ENCODE measurements at places on chromosomes 12 and 14. TPM values are rescaled to one million over a fixed set of nuclear protein-coding genes. Genes with fewer than 3 reads are reported as not detected.

- DNase-seq = no peak
These were observed 193.0 kb downstream of the C12orf50 start for GRCh38 chr12:87836190-87836589.

GRCh38 chr12:98137278-98137677 is 378.1 kb upstream of the TMPO start:
- no peak for DNase-seq

Gene DUSP16
- 0.57 TPM for polyA plus RNA-seq

Gene PLEKHH1
- polyA plus RNA-seq = not detected

DNA sequence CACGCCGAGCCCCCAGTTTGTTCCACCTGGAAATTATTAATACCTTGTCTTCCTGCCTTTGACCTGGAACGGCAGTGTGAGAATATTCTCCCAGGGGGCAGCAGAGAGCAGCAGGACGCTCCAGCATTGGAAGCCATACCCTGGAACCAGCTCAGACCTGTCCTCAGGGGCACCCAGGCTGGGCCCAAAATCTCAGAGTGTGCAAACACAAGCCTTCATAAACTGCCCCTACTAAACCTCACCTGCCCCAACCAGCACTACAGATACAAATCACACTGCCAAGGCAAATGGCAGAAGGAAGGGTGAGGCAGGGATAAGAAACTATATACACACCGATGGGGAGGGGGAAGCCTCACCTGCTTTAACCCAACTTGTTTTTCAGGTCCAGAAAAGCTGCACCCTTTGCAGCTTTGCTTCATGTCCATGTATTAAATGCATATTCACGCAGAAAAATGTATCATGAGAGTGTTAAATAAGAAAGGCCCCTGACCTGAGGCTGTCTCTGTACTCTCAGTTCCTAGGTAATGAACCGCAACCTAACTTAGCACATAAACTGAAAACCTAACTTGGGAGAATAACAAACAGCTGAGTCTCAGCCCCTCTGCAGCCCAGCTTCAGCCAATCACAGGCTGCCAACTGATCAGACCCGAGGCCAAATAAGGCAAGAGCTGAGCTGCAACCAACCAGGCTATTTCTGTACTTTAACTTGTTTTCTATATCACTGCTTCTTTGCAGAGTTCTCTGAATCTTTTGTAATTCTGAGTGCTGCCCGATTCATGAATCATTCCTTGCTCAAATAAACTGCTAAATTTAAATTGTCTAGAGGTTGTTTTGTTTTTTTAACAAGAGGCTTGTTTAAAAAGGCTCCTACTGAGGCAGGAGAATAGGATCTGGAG is 130.1 kb downstream of the SPTSSA start:
- peak; percentile 28 for DNase-seq

DNA sequence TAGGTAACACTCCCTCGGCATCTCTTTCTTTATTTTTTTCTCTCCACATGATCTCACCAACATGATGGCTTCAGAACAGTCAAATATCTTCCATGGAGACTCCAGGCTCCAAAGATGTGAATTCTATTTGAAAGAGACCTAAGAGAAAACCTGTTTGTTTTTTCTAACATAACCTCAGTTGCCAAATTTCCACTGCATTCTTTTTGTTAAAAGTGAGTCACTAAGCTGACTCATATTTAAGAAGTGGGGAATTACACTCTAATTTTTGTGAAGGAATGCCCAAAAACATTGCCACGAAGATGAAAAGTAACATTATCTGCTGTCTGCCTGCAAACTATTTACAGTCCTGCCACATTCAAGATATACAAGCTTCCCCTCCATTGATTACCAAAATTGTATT is 1337.6 kb downstream of the LRFN5 start:
- no peak for DNase-seq

DNA sequence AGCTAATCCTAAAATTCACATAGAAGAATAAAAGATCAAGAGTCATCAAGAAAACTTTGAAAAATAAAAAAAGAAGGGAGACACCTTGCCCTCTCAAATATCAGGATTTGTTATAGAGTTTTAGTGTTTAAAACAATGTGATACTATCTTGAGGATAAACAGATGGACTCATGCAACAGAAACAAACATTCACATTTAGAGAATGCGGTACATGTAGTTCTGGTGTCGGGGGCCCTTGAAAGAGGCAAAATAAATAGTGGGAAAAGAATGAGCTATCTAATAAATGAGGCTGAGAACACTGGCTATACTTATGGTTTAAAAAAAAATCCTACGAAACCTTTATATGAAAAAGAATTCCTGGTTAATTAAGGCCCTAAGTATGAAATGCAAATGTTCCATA is 127.7 kb downstream of the LLPH start:
- no peak for DNase-seq

Gene ARMH4
- 1.8 TPM for polyA plus RNA-seq

GRCh38 chr14:101196051-101196712 is 292.7 kb upstream of the RTL1 start:
- no peak for DNase-seq

DNA sequence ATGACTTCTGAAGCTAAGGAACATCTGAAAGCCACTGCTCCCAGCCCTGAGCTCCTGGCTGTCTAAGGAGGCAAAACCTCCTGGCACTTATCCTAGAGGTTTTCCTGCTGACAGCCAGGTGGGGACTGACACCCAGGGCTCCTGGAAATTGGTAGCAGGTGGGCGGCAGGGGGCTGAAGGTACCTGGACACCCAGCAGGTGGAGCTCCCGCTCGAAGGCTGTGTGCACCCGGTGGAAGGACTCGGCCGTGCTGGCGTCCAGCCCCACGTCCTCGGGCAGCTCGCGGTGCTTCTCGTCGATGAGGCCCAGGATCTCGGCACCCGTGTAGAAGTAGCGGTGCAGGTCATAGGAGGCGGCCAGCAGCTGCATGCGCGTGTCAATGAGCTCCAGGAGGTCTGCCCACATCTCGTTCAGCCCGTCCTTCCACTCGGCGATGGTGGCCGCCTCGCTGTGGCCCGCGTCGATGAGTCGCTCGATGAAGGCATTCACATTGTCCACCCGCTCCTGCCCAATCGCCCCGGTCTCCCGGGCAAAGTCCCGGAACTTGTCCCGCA is 68.2 kb downstream of the PLEKHG3 start:
- DNase-seq = no peak

GRCh38 chr12:130127912-130128789 is 34.1 kb upstream of the FZD10 start:
- no peak for DNase-seq

- DNase-seq = no peak
These were observed 316.6 kb downstream of the GLT1D1 start for GRCh38 chr12:129169928-129170327.

- DNase-seq = no peak
These were observed 228.4 kb upstream of the FLRT2 start for GRCh38 chr14:85301506-85301905.

DNA sequence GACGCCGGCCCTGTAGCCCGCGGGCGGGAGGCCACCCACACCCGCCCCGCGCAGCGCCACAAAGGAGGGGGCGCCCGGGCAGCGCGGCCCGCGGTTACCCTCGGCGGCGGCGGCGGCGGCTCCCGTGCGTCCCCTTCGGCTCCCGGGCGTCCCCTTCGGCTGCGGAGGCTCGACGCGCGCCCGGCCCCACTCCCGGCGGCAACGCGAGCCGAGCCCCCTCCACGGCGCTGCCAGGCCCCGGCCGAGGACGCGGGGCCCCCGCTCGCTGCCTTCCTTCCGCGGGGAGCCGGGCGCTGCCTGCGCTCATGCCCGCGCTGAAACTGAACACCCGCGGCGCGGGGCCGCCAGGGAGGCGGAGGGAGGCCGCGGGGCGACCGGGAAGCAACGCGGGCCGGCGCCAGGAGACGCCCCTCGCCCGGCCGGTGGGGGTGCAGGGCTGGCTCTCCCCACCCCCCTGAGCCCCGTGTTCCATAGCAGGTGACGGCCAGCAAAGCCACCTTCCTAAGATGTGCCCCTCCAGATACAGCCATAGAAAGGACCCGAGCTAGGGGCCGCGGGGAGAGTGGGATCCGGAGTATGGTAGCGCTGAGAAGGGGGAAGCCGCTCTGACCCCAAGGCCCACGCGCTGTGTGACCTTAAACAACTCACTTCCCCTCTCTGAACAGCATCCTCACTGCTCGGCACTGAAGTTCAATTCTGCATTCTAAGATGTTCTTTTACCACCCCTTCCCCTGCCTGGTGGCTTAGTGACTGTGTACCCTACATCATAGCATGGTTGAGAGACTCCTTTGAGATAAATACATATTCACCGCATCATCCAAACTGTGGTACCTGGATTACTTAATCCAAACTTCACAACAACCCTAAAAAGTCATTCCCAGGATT is 42.8 kb downstream of the KDM2B start:
- DNase-seq = peak; percentile 66

GRCh38 chr14:64303471-64303917 is 9.3 kb upstream of the ESR2 start:
- DNase-seq = peak; percentile 32

- no peak for DNase-seq
These were observed 137.9 kb downstream of the AEBP2 start for GRCh38 chr12:19577281-19577530.

Gene OTOGL
- not detected for polyA plus RNA-seq

DNA sequence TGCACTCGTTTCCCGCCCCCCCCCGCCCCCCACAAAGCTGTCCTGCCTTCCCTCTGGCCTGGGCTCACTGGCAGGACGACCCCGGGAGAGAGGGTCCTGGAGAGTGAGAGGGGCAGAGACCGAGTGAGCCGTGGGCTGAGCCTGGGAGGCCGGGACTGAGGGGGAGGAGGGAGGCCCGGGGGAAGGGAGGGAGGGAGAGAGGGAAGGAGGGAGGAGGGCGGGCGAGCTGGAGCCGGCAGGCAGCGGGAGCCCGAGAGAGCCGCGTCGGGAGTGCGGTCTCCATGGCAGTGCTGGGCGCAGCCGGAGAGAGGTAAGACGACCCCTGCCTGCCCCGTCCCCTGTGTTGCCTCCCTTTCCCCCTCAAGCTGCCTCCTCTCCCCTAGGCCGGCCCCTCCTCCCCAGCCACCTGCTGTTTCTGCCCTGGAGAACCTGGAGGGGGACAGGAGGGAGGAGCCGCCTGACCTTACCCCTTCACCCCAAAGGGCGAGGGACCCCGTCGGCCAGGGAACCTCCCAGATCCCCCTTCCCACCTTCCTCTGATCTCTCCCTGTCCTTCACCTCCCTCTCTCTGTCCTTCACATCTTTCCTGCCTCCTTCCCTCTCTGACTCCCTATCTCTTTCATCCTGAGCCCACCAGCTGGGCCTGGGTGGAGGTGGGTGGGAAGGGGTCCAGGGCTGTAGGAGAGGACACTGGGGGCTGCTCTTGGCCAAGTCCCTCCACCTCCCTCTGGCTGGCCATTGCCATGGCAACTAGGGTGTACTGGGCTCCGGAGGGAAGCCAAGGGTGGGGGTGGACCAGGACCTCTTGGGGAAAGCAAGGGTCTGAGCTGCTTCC is at the start of gene GPR162:
Gene GPR162 (plus strand): TSS at position 231 of the 835 bp plus-strand sequence. CDS start 2,078 bp downstream, outside the sequence.
- no peak for DNase-seq

GRCh38 chr14:94269156-94269555 is 23.9 kb downstream of the SERPINA10 start:
- DNase-seq = no peak

DNA sequence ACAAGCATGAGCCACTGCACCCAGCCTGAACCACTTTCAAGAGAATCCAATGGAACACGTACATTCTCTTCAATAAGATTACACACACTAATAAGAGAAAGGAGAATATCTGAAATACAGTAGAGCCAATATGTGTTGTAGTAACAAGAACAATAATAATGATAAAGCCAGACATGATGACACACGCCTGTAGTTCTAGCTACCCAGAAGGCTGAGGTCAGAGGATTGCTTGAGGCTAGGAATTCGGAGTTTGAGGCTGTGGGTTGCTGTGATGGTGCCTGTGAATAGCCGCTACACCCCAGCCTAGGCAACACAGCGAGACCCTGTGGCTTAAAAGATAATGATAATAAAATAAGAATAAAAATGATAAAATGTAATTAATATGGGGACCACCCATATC is 15.6 kb downstream of the APOBEC1 start:
- no peak for DNase-seq

DNA sequence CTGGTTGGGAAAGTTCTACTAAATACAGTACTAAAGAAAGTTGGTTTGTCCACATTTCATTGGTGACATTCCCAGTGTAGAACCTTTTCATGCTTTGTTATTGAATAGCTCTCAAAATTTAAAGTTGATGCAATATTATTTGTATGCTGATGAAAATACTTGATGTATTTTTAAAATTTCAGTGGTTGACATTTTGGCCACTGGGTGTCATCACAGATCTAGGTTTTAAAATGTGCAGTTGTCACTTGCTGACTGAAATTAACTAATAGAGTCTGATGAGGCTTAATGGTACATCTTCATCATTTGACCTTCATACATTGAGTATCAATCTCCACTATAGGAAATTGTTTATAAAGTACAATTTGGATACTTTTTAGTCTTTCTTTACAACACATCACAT is 37.1 kb downstream of the CMAS start:
- DNase-seq = peak; percentile 29

DNA sequence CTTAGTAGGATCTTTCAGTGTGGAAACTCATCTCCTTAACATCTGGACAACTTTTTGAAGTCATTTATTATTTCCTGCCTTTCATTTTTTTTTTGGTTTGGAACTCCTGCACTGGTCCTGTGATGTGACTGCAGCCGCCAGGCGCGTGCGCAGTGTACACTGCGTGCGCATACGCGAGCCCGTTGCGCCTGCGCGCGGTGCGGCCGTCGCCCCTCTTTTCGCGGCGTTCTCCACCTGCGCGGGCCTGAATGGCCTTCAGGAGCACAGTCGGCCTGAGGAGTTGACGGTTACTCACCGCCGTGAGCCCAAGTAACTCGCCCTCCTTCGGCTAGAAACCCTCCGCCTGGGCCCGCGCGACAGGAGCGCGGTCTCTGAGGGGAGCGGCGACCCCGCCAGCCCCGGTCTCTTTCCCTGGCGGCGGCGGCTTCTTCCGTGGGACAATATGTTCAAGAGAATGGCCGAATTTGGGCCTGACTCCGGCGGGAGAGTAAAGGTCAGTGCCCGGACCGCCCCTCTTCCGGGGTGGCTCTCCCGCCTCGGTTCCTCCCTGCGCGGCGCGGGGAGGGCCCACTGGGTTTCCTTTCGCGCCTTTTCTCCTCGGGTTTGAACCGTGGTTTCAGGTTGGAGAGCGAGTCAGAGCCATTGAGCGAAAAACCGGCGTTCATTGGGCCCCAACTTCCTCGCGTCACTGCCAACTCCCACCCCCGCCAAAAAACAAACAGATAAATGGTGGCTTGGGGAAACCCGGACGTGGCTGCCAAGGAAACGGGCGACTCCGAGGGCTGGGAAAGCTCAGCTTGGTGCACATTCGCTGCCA is at the start of gene YEATS4:
Gene YEATS4 (plus strand): TSS at position 213 of the 817 bp plus-strand sequence. CDS start 230 bp downstream, at position 443.
- peak; percentile 85 for DNase-seq

Gene NDRG2
- polyA plus RNA-seq = 10.9 TPM

- DNase-seq = no peak
These were observed 105.2 kb downstream of the MED13L start for GRCh38 chr12:116172224-116172849.

Gene KRT73
- 3.3 TPM for polyA plus RNA-seq

Gene TOMM20L
- polyA plus RNA-seq = not detected

Gene KRT71
- polyA plus RNA-seq = not detected

GRCh38 chr14:104792101-104792884 is 3.3 kb downstream of the AKT1 start:
- DNase-seq = no peak

DNA sequence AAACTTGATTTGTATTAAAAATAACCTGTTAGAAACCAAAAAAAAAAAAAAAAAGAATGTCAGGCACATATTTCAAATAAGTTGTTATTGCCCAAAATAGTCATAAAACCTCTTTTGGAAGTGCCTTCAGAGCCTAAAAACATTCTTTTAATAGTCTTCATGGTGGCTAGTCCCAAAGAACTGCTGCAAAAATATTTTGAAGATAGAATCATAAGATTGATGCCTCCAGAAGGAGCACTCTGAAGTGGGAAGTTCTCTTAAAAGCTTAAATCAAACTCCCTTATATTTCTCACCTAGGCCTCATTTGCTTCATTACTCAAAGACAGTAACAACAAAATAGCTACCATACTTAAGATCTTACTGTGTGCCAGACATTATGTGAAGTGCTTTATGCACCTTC is 27.2 kb upstream of the NT5DC3 start:
- no peak for DNase-seq

Gene TMEM132D
- not detected for polyA plus RNA-seq

Data from immature natural killer cell (primary cell).